ENCODE measurements at places on chromosomes 12 and 14.

DNA sequence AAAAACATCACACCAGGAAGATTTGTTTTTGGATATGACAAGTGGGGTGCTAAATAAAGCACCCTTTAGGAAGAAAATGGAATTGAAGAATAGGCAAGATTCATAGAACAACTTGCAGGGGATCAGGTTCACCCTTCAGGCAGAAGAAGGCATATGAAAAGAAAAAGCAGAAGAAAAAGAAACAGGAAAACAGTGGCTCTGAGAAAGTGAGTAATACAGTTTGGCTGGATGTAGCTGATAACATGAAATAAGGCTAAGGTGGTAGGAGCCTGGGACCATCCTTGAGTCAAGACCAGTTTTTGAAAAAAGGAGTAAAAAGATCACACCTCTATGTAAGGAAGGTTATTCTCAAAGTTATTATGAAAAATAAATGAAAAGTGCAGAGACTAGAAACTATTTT, 42.4 kb downstream of the TRIP11 start:
- DNase-seq = no peak

DNA sequence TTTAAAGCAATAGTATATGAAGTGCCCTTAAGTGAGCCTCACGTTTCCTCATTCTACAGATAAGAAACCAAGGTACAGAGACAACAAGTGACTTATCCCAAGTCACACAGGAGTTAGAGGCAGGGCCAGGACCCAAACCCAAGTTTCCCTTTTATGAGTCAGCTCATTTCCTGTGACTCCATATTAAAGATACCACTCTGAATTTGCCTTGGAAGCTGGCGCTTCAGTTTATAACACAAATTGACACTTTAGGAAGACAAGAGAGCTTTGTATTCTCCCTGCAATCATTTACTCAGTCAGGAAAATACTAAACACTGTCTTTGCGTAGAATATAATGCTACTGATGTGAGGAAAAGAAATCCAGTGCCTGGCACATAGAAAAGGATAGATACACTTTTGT, 43.2 kb downstream of the MYBPC1 start:
- no peak for DNase-seq

DNA sequence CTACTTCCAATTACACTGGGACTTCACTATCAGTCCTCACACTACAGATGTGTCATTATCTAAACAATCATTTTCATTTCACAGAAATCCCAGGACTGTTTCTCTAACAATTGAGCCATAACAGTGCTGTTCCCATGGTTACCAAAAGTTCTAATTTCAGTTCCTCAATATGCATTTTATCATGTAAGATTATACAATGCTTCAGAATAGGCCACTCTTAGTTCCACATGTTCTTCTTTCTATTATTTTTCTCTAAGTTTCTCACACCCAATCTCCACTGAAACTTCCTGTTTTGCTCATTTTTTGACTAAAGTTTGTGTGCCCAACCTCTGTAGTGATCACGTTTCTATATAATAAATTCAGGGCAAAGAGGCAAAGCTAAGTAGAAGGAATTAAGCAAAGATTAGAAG, 185.8 kb downstream of the DUSP6 start:
- no peak for DNase-seq

DNA sequence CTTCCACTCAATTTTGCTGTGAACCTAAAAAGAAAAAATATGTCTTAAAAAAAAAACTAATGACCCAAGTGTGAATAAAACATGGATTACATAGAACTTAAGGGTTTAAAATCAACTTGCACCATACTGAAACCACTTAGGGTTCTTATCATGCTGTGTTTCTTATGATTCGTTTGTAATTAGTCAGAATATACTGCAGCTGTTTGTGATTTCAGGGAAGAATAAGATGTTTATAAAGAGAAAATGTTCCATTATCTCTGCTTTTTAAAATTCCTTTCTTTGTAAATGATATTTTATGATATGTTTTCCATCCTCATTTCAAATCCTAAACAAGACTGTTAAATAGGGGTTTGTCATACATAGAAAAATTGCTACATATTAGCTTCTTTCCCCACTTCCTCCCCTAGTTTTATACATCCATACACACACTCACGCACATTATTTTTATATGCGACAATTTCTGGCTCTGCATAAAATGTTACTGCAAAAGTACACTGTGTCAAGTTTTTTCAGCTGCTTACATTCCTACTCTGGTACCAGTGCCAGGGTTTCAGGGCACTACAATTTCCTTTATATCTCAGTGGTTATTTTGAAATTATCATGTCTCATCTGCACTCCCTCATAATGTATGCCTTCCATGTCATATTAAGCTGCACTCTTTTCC, 275.2 kb upstream of the GARIN6 start:
- DNase-seq = no peak

GRCh38 chr14:40410708-40411107, 978.5 kb upstream of the FBXO33 start:
- DNase-seq = no peak

DNA sequence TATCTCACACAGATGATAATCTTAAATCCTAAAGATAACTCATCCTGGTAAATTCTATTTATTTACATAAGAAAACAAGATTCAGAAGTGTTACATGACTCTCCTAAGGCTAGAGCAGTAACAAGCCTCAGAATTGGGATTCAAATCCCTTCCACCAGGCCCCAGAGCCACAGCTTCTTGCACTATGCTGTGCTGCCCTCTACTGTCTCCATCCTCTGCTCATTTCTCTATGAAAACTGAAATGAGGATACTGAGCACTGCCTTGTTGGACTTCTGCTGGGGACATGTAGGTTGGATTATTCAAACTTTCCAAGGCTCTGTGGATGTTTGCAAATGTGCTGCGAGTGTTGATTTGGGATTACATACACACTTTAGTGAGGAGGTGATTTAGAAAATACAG, 23.5 kb upstream of the C12orf50 start:
- no peak for DNase-seq

GRCh38 chr14:50985124-50985858, 41.0 kb upstream of the PYGL start:
- DNase-seq = no peak

DNA sequence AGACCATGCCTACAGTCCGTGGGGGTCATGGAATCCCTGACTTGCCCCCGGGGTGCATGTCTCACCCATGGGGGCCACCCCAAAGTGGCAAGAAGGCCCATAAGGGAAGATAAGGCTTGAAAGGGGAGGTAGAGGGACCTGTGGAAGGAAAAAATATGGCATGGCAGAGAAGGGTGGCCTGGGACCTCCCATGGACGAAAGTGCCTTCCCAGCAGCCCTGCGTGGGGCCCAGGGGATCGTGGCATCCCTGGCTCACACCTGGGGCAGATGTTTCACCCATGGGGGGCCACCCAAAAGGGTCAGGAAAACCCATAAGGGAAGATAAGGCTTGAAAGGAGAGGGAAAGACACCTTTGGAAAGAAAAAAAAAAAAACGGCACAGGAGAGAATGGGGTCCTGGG, 264.6 kb downstream of the ALG10 start:
- DNase-seq = no peak

- no peak for DNase-seq
Observed at GRCh38 chr12:15575671-15576541, 213.3 kb downstream of the EPS8 start.

DNA sequence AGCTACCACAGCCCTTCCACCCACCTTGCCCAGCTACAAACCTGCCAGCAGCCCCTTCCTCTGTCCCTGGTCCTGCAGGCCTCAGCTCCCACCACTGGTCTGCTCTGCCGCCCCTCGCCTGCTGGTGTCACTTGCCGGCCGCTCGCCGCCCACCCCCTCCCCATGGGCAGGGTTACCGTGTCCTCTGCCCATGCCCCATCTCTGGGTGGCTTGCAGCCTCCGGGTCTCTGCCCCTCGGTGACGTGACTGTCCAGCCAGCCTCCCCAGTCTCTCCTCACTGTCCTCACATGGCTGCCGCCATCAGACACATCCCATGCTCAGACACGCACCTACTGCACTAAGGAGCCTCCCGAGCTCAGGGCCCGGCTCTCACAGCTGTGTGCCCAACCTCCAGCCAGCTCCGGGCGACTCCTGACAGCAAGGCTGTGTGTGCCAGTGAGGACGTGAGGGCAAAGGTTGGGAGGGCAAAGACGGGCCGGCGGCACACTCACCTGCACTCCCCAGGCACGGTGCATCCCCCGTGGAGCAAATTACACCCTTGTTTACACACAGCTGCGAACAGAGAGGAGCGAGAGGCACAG, 13.4 kb downstream of the JAG2 start:
- DNase-seq = peak; percentile 50

DNA sequence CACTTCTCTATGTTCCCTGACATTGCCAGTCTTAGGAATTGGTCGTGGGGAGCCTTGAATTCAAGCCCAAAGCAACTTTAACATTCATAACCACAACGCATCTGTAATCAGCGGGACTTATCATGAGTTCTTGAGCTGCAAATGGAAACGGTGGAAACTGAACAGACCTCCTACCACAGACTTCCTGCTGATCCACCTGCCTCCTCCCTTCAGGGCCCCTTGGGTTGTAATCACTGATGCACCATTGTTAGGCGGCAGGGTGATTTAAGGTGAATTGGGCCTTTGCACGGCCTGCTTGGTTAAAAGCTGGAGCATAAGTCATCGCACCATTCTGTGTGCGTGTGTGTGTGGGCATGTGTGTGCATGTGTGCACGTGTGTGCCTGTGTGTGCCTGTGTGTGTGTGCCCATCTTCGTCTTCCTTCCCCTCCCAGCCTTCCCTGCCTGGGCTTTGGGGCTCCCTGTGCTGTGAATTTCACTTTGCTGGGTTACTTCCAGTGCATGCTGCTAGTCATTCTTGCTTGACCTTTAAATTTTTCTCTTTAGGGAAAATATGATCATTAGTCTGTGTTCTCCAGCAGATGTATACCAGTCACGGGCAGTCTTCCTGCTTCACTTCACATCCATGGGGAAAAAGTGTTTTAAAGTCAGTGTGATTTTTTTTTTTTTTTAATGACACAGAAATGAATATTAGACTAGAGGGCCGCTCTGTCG, 29.1 kb downstream of the CHST11 start:
- no peak for DNase-seq

DNA sequence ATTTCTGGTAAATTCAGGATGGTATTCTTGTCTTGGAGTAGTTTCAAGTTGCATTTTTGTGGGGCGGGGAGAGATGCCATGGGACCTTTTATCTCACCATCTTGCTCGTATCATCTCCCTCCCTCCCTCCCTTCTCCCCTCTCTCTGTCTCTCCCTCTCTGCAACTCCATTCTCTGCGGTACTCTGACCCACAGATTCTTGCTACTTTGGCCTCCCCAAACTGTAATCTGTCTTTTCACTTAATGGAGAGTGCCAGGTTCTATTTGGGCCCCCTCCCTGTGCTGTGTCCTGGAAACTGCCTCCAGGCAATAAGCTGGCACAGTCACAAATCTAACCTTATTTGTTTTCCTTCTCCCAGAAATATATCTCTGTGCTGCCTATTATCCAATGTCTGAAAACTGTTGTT, 175.2 kb downstream of the PAWR start:
- no peak for DNase-seq

GRCh38 chr12:71999795-72000194, 61.1 kb downstream of the TPH2 start:
- no peak for DNase-seq

DNA sequence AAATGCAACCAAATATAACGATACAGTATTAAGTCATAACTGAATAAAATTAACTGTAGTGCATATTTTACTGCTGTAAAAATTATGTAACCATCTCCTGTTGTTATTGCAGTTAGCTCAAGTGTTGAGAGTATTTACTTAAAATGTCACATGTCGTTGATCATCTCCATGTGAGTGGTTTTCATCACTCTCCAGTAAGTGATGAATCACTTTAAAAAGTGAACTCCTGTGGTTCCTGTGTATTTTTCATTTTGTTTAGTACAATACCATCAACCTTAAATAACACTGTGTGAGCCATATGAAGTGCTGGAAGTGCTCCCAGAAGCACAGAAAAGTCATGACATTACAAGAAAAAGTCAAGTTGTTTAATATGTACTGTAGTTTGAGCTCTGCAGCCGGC, 104.7 kb upstream of the SLCO1B1 start:
- DNase-seq = no peak

GRCh38 chr14:64186231-64187129, 107.7 kb downstream of the ESR2 start:
- no peak for DNase-seq

GRCh38 chr14:73465823-73466532, 7.6 kb upstream of the NUMB start:
- no peak for DNase-seq

DNA sequence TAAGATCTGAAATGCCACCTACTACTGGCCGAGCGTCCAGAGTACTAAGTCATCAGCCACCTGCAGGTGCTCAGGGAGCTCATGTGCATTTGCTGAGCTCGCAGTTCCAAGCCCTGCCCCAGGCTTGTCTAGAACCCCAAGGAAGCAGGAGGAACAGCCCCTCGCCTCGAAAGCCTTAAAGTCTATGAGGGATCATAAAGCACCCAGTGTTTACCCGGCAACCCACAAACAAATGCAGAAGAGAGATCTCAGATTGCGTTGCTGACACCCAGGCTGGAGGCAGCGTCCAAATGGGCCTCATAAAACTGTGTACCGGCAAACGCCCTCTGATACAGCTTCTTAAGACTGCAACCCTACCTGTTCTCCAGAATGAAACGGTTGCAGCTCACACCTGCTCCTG, 6.8 kb downstream of the KDM2B start:
- no peak for DNase-seq

DNA sequence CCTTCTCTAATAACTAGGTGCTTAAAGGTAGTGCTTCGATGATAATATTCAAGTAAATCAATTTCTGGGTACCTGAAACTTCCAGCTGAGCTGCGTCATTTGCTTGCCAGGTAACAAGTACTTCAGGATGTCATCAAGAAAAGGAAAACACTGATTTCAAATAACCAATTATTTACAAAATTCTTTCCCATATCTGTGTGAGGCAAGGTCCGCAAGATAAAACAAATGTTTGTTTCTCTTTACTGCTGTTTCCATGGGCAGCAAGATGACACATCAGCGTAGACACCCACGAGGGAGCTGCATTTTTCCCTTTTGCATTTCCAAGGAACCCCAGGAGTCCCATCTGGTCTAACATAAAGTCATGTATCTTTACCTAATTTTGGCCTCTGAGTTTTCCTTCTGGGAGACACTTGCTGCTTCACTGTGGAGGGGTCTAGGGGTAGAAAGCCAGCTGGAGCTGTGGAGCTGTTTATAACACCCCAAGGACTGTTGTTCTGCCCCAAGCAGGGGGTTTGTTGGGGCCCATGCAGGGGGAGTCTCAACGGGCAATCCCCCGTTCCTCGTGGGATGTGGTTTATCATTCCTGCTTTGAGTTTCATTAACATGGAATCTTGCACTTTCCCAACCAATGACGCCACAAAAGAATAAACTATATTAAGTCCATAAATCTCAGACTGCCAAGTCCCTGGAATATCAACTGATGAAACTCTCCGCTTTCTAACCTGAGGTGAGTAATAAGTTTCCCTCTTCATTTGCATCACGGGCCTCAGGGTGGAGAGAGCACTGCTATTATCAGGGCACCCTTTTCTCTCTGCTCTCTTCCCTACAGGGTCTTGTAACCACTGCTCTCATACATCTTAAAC, 112.8 kb upstream of the PELI2 start:
- no peak for DNase-seq

GRCh38 chr12:76866726-76867125, 12.1 kb downstream of the CSRP2 start:
- DNase-seq = no peak

GRCh38 chr12:27034607-27035293, 12.4 kb downstream of the MED21 start:
- no peak for DNase-seq

GRCh38 chr12:131673888-131674257, 37.0 kb upstream of the SFSWAP start:
- no peak for DNase-seq

- DNase-seq = no peak
Observed at GRCh38 chr12:16891673-16892072, 285.7 kb upstream of the LMO3 start.

- no peak for DNase-seq
Observed at GRCh38 chr14:72611506-72611905, 282.4 kb downstream of the DPF3 start.
